T-helper 22 cell (primary cell): ENCODE measurements at places on chromosomes 12 and 14.

GRCh38 chr12:54420766-54421144 is 1.7 kb upstream of the ITGA5 start:
- no peak for DNase-seq

- no peak for DNase-seq
Observed at GRCh38 chr14:104318558-104319490, 180.4 kb downstream of the KIF26A start.

- no peak for DNase-seq
Observed at GRCh38 chr12:6927379-6928021, at the start of gene ATN1. TSS of gene ATN1 (plus strand) at chr12:6927959. CDS start at chr12:6934002, 6,043 bp downstream.

- no peak for DNase-seq
Observed at GRCh38 chr14:22489957-22490950, 98.8 kb downstream of the DAD1 start.

- no peak for DNase-seq
Observed at GRCh38 chr14:103330536-103330935, 3.5 kb upstream of the EIF5 start.

- no peak for DNase-seq
Observed at GRCh38 chr12:10722502-10722904, 620 bp downstream of the YBX3 start.

DNA sequence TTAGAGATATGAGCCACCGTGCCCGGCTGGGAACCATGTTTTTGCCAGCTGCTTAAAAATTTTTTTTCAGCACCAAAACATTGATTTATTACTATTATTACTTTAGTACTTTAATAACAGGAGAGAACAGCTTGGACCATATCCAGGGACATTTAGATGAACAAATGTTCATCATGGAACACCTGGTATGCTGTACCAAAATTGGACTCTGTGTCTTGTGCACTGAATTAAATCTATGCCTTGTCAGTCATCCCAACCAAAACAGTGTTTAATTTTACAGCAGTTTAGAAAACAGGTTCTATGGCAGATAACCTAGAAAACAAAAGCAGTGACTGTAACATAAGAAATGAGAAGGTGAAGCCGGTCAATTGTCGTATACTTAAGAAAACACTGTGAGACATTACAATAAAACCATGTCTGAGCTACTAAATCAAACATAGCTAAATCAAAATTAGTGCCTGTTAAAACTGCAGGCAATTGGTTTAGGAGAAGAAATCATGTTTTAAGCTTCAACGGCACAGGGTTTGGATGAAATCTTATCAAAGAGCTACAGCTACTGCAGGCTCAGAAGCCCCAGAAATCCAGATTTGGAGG is 58.2 kb upstream of the PYGL start:
- DNase-seq = no peak

GRCh38 chr14:100824901-100825712 is 811 bp upstream of the MEG3 start:
- no peak for DNase-seq

GRCh38 chr12:111664499-111664898 is 21.3 kb downstream of the BRAP start:
- no peak for DNase-seq

GRCh38 chr12:124264879-124265278 is 30.0 kb upstream of the RFLNA start:
- DNase-seq = no peak

DNA sequence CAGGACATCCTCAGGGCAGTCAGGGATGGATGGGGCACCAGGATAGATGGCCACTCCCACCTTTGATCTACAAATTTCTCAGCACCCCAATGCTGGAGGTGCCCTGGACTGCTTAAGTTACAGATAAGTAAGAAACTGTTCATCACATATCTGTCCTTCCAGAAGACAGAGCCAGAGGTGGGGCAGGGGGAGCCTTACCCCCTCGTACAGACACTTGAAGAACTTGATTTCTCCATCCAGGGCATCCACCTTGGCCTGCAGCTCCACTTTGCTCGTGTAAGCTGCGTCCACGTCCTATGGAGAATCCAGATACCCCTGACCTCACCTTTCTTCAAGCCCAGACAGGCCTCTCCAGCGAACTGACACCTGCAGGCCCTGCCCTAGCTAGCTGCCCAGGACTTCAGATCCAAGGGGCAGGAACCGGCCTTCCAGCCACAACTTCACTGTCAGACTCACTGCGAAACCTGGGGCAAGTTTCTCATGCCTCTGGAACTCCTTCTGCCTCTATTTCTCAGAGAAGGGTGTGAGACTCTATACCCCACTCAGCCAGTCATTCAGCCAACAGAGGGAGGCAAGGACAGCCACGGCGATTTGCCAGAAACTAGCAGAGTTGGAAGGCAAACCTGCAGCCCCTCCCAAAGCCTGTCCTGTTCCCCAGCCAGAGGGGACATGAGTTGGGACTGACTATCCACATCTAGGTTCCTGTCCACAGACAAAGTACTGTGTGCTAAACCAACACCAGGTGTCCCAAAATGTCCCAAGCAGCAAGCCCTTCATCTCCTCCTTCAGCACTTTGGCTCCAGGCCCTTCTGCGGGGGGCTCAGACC is 3.8 kb downstream of the KRT73 start:
- DNase-seq = no peak

DNA sequence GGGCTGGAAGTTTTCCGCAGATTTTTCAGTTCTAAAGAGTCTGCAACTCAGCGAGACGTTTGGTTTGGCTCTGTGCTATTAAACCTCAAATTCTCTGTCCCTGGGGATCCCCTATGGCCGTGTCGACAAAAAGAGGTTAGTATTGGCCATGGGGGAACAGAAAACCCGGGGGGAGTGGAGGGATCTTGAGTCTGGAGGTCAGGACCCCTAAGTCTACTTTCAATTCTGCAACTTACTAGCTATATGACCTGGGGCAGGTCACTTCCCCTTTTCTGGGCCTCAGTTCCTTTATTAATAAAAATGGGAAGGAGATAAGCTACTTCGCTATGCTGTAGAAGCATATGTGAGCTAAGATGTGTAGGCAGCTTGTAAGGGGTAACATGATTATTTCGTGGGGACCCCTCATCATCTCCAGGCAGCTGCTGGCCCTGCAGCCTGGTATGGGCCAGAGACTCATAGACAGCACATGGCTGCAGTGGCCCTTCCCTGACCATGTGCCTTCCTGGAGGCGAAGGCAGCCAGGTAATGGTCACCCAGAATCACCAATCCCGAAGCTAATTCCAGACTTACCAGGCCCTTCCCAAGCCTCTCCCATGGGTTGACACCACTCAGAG is 8.6 kb downstream of the ASB2 start:
- DNase-seq = no peak

DNA sequence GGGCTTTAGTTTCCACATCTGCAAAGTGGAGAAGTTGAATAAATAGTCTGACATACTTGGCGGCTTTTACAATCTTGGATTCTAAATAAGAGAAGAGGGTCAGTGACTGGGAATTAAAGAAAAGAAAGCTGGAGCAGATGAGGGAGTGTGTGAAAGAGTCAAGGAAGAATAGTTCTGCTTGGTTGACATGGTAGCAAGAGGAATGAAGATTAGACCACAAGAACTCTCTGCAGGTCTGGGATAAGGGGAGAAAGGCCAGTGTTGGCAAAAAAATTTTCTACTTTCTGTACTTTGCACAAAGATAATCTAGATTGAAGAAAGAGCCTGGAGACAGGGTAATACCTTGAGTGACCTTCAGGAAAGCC is 5.9 kb downstream of the ITGB7 start:
- DNase-seq = no peak
